ENCODE measurements at places on chromosomes 16 and 17. TPM values are rescaled to one million over a fixed set of nuclear protein-coding genes. Genes with fewer than 3 reads are reported as not detected.

Gene CCT6B
- 2.6 TPM for total RNA-seq

- DNase-seq = no peak
Measured at GRCh38 chr16:2280981-2281542, 13.1 kb upstream of the RNPS1 start.

GRCh38 chr17:39599004-39599664 is 8.6 kb downstream of the NEUROD2 start:
- DNase-seq = no peak

Gene CETP
- total RNA-seq = 0.41 TPM

Gene CDH15
- total RNA-seq = not detected

GRCh38 chr17:78173097-78173715 is 4.8 kb downstream of the SYNGR2 start:
- DNase-seq = no peak

Gene CMTM2
- 0.91 TPM for total RNA-seq

DNA sequence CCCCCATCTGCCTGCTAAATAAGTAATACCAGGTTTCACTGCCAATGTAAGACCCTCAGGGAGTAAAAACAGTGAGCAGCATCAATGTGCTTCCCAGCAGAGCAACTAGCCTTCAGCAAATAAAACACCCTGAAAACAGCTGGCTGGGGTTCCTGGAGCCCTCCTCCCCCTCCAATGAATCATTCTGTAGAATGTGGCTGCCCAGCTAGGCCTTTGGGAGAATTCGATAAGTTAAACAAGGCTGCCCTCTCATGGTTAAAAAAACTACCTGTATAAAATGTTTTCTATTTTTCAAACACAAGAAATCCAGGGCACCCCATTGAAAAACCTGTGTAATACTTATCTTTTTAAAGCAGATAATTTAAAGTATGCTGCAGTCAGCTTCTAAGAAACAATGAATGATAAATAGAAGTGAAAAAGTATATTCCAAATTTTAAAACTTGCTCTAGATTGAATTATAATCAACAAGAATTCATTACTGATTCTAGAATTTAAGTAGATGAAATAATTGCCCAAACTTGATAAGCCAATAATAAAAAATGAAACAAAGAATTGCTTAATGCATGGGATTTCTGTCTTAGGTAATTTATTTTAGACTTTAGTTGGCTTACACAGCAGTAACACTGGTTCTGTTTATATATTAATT is 9.4 kb upstream of the TOM1L1 start:
- peak; percentile 32 for DNase-seq

Gene CDH8
- total RNA-seq = not detected

- DNase-seq = no peak
Measured at GRCh38 chr17:82816358-82816757, 23.5 kb downstream of the ZNF750 start.

Gene LGALS9B
- not detected for total RNA-seq

- no peak for DNase-seq
Measured at GRCh38 chr16:14097182-14097959, 26.3 kb downstream of the MRTFB start.

All from OCI-LY7 (cell line).